Calu3 (cell line): ENCODE measurements at places on chromosomes 2 and 18. TPM values are rescaled to one million over a fixed set of nuclear protein-coding genes. Genes with fewer than 3 reads are reported as not detected.
A peak's percentile ranks its signal among the peaks of the same experiment; 100 is the strongest.

DNA sequence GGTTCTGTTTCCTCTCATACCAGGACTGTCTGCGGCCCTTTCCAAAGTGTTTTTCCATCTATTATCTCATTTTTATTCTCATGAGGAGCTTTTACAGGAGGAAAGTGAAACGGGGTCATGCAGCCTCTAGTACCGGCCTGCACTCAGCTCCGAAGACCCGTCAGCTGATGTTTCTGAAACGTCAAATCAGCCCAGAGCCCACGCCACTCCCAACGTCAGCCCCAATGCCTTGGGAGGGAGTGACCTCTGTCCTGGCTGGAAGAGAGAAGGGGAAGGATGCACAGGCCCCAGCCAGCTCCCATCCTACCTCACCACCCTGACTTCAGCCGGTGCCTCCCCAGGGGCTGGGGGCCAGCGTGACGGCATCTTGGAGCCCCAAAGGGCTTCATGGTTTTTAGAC is 58.5 kb downstream of the ADCY3 start:
- no peak overlapping the region for H3K27ac ChIP-seq
- H3K27me3 ChIP-seq, result no peaks in the 10 kb centered on the region
- no peaks in the 10 kb centered on the region for H3K4me1 ChIP-seq

GRCh38 chr2:82964341-82964740 is 1494.7 kb downstream of the SUCLG1 start:
- no peaks in the 10 kb centered on the region for H3K36me3 ChIP-seq
- no peaks in the 10 kb centered on the region for H3K27me3 ChIP-seq
- H3K4me1 ChIP-seq, result no peaks in the 10 kb centered on the region

- no peak overlapping the region for H3K4me3 ChIP-seq
- no peak overlapping the region for H3K27ac ChIP-seq
- H3K4me1 ChIP-seq, result no peaks in the 10 kb centered on the region
- no peak for DNase-seq
- peaks cover 33% of the 10 kb centered on the region for H3K27me3 ChIP-seq
Observed at GRCh38 chr2:120480346-120480902, 134.5 kb downstream of the INHBB start.

FSHR gene
- total RNA-seq, result not detected in 2 replicates

SCYGR6 gene
- total RNA-seq, result not detected in 2 replicates

GRCh38 chr2:218395090-218395444 is 4.6 kb upstream of the CTDSP1 start:
- H3K27me3 ChIP-seq, result no peaks in the 10 kb centered on the region
- H3K36me3 ChIP-seq, result peaks cover 50% of the 10 kb centered on the region
- peak overlapping the region; percentile 52 for H3K4me3 ChIP-seq
- no peak for DNase-seq

GRCh38 chr2:170740660-170741059 is 25.5 kb downstream of the SP5 start:
- no peak overlapping the region for H3K4me3 ChIP-seq
- H3K36me3 ChIP-seq, result no peaks in the 10 kb centered on the region
- H3K27ac ChIP-seq, result no peak overlapping the region
- DNase-seq, result no peak
- no peaks in the 10 kb centered on the region for H3K27me3 ChIP-seq
- H3K4me1 ChIP-seq, result peaks cover 23% of the 10 kb centered on the region
